ENCODE measurements at places on chromosomes 12 and 14.

DNA sequence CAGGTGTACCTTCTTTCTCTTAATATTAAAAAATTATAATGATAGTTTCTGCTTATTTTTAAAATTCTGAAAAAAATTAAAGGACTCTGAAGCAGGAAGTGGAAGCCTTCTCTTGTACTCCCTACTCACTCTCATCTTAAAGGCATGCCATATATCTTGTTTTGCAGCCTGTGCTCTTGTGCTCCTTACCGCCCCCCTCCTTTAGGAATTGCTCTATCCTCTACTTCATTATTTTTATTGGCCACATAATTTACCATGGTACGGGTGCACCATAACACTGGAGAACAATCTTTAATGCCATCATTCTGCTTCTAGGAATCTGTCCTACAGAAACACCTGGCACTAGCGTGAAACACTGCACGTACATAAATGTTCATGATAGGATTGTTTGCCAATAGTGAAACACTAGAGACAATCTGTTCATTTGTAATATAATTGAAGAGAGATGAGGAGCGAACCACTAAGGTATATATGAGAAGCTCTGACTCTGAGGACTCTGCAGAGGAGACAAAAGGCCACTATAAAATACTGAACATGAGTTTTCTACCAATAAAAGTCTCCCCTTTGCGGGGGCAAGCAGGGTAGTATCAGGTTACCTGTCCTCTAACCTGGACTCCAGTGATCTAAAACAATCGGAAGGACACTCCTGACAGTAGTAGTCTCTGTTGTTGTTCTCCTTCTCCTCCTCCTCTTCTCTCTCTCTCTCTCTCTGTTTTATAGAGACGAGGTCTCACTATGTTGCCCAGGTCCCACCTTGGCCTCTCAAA lies 6.3 kb upstream of the NYNRIN start:
- DNase-seq, result no peak

GRCh38 chr14:101198398-101199027 lies 295.0 kb upstream of the RTL1 start:
- peak; percentile 67 for DNase-seq

DNA sequence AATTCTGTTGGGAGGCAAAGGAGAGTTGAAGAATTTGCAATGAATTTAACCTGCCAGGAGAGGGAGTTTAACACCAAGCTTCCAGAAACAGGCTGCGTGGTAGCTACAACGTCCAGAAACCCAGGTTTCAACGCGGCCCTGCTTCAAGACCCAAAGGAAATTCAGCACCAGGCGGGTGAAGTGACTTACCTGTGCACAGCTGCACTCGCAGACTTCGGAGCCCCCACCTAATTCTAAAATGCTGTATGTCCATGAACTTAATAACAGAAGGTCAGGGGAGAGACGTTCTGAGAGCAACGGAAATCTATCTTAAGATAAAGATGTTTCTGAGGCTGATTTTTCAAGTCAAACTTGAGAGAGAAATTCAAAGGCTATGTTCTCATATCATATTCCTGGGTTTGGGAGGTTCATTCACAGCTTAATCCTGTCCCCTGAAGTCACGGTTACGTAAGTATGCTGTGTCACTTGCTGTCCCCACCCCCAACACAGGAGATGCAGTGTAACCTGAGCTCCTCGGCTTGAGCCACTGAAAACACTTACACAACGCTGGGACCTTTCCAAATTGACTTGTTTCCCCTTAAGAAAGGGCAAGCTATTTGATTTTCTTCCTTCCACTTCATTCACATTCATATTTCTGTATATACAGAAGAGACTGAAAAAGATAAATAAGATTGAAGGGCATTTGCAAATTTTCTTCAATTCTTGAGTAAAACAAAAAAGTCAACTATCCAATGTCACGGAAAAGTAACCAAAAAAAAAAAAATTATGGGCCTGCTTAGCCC lies 22.7 kb downstream of the CLIP1 start:
- peak; percentile 91 for DNase-seq

DNA sequence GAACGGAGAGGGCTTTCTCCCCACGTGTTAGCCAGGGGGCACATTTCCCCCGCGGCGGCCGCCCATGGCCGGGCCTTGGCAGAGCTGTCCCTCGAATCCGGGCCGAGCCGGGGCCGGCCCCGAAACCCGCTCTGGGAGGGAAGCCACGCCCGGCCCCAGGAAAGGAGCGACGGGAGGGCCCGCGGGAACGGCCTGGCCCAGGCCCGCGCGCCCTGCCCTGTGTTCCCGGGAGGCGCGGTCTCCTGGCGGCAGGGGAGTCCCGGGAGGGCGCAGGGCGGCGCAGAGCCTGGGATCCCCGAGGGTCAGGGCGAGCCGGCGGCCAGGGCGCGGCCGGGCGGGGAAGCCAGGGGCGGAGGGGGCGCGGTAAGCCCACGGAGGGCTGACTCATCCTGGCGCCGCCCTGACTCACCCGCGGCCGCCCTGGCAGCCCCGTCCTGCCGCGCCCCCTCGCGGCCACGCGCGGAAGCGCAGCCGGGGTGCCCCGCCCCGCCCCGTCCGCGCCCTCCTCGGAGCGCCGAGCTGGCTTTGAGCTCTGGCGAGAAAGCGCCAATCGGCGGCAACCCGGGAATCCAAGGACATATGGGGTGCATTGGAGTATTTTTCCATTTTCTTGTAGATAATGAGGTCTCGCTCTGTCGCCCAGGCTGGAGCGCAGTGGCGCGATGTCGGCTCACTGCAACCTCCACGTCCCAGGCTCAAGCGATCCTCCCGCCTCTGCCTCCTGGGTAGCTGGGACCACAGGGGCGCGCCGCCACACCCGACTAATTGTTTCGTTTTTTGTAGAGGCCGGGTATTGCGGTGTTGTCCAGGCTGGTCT lies 31.8 kb upstream of the PLEKHG6 start:
- no peak for DNase-seq

- no peak for DNase-seq
Observed at GRCh38 chr14:89236851-89237250, 180.2 kb downstream of the FOXN3 start.

DNA sequence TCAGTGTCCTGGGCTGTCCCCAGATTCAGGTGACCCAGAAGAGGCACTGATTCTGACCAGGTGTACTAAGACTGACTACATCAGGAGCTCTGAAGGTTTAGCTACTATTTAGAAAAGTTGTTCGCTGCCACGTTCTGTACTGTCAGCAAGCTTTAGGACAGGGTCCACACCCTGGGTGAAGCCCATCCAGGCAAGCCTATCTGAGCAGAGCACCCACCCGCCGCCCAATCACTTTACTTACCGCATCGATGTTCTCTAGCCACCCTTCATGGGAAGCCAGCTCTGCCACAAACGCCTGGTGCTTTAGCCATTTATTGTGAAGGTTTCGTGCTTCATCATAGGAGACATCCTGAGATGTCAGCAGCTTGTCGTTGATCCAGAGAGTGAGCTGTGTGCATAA lies 79.8 kb downstream of the PLEKHG3 start:
- no peak for DNase-seq

GRCh38 chr12:42741771-42742510 lies 152.4 kb upstream of the PRICKLE1 start:
- no peak for DNase-seq

DNA sequence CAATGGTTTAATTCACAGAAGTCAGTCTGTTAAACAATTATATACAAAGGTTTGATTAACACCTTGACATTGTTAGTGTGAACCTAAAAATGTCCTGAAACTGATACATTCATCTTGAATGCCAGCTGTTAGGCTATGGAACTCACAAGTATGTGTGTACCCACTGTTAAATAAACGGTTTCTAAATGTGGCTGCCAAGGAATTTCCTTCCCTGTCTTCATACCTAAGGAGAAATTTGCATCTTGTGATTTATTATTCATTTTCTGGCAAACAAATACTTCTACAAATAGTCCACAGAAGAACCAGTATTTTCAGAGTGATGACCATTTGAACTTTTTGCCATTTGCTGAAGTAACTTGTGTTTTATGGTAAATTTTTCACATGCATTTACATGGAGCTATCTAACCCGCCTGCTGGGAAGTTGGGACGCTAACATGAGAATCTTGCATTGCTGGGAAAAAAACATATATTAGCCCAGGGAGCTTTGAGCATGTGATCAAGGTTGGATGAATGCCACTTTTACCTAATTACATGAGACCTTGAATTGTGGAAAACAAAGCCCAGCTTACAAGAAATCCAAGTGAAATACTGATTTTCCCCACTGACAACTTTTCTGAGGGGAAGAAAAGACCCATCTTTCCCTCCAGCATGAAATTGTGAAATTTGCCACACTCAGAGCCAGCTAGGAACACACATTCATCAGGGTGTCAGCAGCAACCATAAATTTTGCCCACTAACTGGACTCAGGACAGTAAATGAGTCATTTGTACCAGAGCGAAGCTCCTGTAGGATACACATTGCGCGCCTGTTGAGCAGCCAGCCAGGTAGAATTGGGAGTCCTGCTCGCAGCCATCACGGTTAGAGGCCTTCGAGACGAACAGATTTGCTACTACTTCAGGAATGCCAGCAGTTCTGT lies 118.0 kb downstream of the KICS2 start:
- DNase-seq, result no peak

GRCh38 chr12:92133171-92133570 lies 12.5 kb downstream of the BTG1 start:
- no peak for DNase-seq

- DNase-seq, result no peak
Observed at GRCh38 chr14:67395876-67396189, 16.1 kb downstream of the PLEK2 start.

DNA sequence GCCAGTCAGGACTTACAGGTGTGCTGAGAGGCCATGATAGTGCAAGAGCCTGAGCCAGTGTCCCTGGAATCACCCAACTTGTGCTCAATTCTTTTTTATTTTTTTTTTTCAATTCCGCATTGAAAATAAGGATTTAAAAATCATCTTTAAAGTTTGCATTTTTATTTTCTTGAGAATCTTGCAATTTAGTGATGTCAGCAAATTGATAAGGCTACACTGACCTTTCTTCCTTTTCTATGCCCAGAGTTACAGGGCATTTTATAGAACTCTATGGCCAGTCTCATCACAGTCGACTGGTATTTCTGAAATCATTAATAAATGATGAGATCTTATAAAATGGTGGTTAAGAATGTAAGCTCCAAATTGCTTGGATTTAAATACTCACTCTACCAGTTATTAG lies 63.3 kb upstream of the PRKD1 start:
- DNase-seq, result no peak

DNA sequence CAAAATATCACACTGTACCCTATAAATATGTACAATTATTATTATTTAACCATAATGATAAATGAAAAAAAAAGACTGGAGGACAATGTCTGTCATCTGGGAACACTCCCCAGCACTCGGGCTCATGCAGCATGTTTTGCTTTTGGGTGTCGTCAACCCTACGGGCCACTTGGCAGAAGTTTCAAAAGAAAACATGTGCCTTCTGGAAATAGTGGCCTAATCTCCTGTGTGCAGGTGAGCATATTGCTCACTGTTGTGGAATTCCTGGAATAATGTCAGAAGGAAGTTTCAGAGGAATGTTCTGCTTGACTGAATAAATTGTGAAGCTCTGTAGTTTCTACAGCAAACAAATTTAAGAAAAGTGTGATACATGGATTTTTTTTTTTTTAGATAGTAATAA lies 298.3 kb downstream of the SSPN start:
- no peak for DNase-seq
